Right lobe of liver (tissue), 6 donors: ENCODE measurements at places on chromosomes 7 and 10. TPM values are rescaled to one million over a fixed set of nuclear protein-coding genes. Genes with fewer than 3 reads are reported as not detected.

GRCh38 chr10:5043716-5044115 lies 40.1 kb upstream of the AKR1C2 start:
- peak; percentile 87 for DNase-seq

DNA sequence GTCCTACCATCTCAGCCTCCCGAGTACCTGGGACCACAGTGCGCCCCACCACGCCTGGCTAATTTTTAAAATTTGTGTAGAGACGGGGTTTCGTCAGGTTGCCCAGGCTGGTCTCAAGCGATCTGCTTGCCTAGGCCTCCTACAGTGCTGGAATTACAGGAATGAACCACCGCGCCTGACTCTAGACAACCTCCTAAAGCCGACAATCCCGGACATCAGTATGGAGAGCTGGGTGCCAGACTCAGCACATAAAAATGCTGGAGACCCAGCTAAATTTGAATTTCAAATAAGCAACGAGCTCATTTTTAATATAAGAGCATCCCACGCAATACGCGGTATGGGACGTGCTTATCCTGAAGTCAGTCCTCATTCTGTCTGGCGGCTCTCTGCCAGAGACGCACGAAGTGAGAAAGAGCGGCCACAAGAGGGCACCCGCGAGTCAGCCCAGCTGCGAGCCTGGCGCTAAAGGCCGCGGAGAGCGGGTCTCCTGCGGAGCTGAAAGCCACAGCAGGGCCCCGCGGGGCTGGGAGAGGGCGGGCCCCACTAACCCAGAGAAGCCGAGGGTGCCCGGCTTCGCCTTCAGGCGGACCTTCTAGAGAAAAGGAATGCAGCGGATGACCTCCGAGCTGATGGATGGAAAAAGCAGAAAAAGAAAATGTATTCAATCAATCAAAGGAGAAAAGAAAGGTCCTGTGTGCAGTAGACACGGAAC lies 7.0 kb downstream of the CALY start:
- DNase-seq, result peak; percentile 88

GRCh38 chr7:158055726-158056510 lies 531.7 kb downstream of the PTPRN2 start:
- no peak for DNase-seq

- no peak for DNase-seq
Observed at GRCh38 chr10:95122736-95123135, 53.4 kb upstream of the CYP2C8 start.

- DNase-seq, result peak; percentile 28
Observed at GRCh38 chr10:109875828-109876821, 47.2 kb downstream of the XPNPEP1 start.

- DNase-seq, result no peak
Observed at GRCh38 chr10:27541796-27542729, 38.0 kb downstream of the RAB18 start.

- DNase-seq, result peak; percentile 80
Observed at GRCh38 chr7:101947899-101948298, 130.5 kb downstream of the CUX1 start.

DNA sequence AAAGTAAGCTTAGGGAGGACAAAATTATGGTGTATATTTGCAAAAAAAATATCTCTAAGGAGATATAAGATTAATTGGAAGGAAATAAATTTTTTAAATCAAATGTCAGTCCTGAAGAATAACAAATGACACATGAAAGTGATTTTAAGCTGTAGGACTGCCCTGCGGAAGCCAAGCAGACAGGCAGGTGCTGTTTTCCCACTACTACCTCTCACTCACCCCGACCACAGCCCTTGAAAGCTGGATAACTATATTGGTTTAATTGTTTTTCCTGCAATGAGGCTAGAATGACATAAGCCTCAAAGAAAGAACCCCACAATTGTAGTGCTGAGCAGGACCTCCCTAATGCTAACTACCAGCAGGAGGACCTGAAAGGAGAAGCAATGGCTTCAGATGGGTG lies 68.6 kb upstream of the VIPR2 start:
- DNase-seq, result no peak

- no peak for DNase-seq
Observed at GRCh38 chr7:157276091-157276561, 60.7 kb upstream of the DNAJB6 start.

- no peak for DNase-seq
Observed at GRCh38 chr10:106582291-106582690, 582.2 kb downstream of the SORCS1 start.

DNA sequence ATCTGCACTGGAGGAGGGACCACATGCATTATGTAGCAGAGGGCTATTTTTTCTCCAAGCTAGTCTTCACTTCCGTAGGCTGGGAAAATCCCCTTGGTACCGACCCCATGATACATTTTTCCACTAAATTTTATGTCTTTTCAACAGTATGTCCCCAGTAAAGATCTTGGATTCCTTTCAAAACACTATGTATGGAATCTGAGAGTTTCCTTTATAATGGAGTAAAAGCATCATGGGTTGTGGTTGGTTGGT lies 4.8 kb upstream of the ZNRF2 start:
- DNase-seq, result no peak

GRCh38 chr7:155947051-155947450 lies 134.8 kb upstream of the SHH start:
- DNase-seq, result no peak

GRCh38 chr10:60729106-60729505 lies 49.2 kb upstream of the CDK1 start:
- no peak for DNase-seq

- no peak for DNase-seq
Observed at GRCh38 chr7:121398246-121398645, 2.1 kb upstream of the FAM3C start.

GRCh38 chr7:40507166-40507565 lies 372.4 kb downstream of the SUGCT start:
- DNase-seq, result no peak

GRCh38 chr7:25847336-25848070 lies 304.5 kb upstream of the NFE2L3 start:
- no peak for DNase-seq

DNA sequence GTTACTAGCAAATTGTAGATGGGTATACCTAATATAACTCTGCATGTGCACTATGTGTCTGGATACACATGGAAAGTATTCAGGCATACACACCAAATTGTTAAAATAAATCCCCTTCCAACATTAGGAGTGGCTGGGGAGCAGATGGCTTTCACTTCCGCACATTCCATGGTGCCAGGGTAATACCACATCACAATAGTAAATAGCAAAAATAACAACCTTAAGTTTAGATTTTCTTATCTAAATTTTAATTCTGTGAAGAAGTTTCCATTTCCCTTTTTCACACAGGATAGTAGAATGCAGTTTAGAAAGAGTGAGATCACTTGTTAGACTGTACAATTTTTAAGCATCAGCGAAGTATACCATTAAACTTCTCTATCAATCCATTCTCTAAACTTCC lies 5.8 kb upstream of the ALOX5 start:
- DNase-seq, result no peak

- no peak for DNase-seq
Observed at GRCh38 chr10:31902625-31903024, 26.0 kb downstream of the ARHGAP12 start.

GRCh38 chr10:44404741-44405437 lies 20.0 kb upstream of the CXCL12 start:
- DNase-seq, result no peak

DNA sequence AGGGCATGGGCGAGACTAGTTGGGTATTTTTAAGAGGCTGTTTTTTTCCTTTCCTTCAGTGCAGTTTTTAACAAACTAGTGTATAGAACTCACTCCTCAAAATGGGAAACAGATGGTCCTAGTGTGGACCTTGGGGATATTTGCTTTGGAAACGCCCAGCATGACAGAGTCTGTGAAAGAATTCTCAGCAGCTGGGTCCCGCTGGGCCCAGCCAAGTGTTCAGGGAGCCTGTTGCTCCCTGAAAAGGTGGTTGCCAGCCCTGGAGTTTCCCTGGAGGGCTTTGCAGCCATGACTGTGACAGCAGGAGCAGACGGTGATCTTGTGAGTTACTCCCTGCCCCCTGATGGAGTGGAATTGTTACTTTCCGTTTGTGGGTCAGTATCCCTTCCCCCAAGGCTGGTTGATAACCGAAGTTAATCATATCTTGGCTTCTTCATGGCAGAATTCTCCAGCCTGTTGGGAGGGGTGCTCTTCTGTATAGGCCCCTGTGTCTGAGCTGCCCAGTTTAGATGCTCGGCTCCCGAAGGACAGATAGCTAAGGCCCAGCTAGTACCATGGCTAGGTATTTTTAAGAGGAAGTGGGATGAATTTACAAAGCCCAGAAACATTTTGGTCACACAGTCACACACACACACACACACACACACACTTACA lies 278.6 kb upstream of the HABP2 start:
- no peak for DNase-seq

GRCh38 chr10:29083096-29083495 lies 205.8 kb upstream of the LYZL1 start:
- no peak for DNase-seq

- peak; percentile 66 for DNase-seq
Observed at GRCh38 chr7:50791938-50792341, 9.2 kb upstream of the GRB10 start.

- no peak for DNase-seq
Observed at GRCh38 chr7:78037603-78038002, 239.0 kb downstream of the PHTF2 start.

DNA sequence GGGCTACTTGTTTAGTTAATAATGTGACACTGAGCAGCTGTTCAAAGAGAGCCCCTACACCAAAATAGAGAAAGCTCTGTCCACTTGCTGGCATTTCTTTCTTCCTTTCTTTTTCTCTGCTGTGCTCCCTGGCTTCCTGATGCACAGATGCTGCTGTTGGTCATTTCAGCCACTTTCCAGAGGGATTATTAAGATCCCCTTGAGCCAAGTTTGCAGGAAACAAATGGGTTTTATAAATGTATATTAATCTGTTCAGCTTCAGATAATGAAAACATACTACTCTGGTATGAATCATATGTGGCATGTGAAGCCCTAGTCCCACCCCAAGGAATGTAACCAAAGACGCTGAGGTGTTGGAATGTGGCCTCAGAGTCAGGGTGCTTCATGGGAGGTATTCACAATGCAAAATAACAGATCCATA lies 638.2 kb upstream of the FZD8 start:
- DNase-seq, result no peak

Gene PLEKHA8
- 2.7 TPM for total RNA-seq

Gene RGS10
- 0.95 TPM for total RNA-seq

Gene TRPV6
- total RNA-seq, result 1.5 TPM

Gene DLG5
- total RNA-seq, result 7.0 TPM

Gene CAV1
- total RNA-seq, result 8.6 TPM

Gene GNG11
- 4.8 TPM for total RNA-seq

Gene ANKRD30A
- total RNA-seq, result not detected

Gene MACROH2A2
- 4.9 TPM for total RNA-seq

Gene CHN2
- total RNA-seq, result 22.4 TPM

Gene ANKRD16
- total RNA-seq, result 4.2 TPM

Gene C7orf57
- total RNA-seq, result not detected

Gene SEMA3A
- total RNA-seq, result 0.12 TPM

Gene AASS
- 23.6 TPM for total RNA-seq
